NCI-H526 (cell line): ENCODE measurements at places on chromosomes 2 and 18.

DNA sequence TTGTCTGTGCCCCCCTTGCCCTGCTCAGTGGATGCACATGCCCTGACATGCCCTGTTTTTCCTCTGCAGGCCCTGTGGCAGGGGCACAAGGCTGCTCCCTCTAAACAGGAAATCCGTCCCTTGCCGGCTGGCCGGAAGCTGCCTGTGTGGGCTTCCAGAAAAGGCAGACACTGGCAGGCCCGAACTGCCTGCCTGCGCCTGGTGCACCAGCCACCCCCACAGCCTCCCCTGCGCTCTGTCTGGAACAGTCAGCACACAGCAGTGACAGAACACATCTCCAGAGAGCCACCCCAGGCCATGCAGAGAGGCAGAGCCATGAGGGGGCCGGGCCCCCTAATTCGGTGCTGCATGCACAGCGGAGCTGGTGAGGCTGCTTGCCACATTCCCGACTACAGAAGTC is 33.5 kb downstream of the LOXHD1 start:
- DNase-seq: no peak

DNA sequence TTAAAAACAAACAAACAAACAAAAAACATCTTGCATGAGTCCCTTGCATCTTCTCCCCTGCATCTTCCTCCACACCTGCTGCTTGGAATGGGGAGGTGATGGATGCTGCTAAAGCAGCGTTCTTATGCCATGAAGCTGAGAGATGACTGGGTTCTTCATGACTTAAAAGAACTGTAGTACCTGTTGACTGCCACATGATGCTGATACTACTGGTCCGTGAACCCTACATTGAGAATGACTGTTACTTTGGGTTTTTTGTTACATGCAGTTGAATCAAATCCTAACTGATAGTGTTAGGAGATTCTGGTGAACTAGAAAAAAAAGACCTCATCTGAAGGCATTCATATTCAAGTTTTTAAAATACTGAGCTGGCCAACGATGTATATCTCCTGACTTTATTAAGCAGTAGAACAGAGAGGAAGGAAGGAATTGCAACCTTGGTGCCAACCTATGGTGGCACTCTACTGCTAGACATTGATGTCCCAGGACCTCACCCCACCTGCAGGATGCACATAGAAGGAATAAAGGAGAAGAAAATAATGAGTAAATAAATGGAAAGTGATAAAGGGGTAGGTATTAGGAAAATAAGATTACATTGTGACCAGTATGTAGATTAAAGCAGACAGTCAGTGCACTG is 63.2 kb upstream of the SPAG16 start:
- no peak for DNase-seq

GRCh38 chr2:128771401-128771800 is 452.7 kb upstream of the HS6ST1 start:
- no peak for DNase-seq

GRCh38 chr2:26672112-26672817 is 20.3 kb upstream of the KCNK3 start:
- no peak for DNase-seq

DNA sequence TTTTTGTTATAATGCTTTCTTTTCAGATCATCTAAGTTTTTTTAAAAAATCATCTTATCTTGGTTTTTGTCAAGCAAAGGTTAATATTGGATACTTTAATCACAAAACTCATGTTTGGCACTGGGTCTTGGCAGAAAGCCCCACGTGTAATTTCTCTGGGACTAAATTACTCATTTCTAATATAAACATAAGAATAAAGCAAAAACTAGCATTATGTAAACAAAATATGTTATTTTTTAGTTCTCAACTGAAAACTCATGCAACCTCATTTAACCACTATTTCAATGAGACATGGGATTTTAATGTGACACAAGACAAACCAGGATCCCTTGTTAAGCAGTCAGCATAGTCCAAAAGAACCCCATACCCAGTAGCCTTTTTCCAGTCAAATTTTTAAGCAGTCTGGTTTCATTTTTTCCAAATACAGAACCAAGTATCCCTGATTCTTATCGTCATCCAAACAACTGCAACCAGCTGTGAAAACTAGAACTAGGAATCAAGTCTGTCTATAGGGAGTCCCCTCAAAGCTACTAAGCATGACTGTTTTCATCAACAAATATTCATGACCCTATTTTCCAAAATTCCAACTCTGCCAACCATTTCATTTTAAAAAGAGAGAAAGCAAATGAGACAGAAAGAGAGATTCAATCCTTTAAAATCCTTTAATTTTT is 27.1 kb downstream of the PID1 start:
- DNase-seq: no peak

GRCh38 chr18:78927156-78927555 is 52.5 kb upstream of the SALL3 start:
- DNase-seq: no peak

GRCh38 chr18:63237881-63238692 is 81.5 kb downstream of the BCL2 start:
- DNase-seq: no peak

- no peak for DNase-seq
Observed at GRCh38 chr2:177541258-177541991, 148.9 kb downstream of the AGPS start.

DNA sequence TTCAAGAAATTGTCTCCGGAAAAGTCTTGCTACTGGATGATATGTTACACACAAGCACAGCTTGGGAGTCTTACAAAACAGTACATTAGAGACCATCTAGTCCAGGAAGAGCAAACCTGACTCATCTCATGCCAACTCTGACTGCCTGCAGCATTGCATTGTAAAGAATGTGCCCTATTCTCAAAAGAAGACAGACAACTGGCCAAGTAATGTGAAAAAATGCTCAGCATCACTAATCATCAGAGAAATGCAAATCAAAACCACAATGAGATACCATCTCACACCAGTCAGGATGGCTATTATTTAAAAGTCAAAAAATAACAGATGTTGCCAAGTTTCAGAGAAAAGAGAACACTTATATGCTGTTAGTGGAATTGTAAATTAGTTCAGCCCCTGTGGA is 42.7 kb upstream of the GORASP2 start:
- DNase-seq: no peak

DNA sequence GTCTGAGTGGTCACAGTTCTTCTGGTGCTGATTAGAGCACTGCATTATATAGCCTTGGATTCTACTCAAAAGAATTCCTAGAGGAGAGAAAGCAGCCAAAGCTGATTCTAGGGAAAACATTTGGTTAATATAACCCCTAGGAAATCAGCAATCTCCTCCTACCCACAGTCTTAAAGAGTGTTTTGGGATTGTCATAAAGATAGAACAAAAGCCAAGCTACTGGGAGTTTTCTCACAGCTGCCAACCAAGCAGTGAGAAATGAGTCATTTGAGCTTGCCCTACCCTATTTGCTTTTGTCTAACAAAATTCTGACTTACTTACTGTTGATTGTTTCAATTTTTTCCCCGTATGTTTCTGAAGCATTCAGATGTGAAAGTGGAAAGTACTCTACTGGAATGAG is 469.3 kb downstream of the PLCL1 start:
- DNase-seq: no peak

- no peak for DNase-seq
Observed at GRCh38 chr2:15445891-15446562, 115.1 kb downstream of the NBAS start.

GRCh38 chr2:69386360-69386759 is 667 bp downstream of the GFPT1 start:
- no peak for DNase-seq

- no peak for DNase-seq
Observed at GRCh38 chr2:241882091-241882625, 12.6 kb downstream of the RTP5 start.

DNA sequence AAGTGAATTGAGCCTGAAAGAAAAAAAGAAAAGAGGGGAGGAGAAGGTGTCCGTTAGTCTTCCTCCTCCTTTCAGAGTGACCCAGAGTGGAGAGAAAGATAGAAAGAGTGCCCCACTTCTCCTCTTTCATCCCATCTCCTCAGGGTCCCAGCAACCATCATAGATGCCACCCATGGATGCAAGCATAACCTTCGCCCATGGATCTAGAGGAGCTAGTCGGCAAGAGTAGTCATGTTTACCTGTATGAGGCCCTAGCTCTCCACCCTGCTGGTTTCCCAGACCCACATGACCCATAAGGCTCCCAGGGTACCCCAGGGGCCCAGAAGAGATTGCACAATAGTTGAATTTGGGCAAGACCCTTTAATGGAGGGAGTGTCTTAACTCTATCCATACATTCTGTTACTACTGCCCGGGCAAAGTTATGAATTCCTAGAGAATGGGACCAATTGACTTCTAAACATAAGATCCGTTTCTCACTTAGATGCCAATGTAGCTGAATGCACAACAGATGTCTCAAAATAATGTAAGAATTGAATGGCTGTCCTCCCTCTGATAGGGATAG is 56.1 kb upstream of the CDCA7 start:
- no peak for DNase-seq

DNA sequence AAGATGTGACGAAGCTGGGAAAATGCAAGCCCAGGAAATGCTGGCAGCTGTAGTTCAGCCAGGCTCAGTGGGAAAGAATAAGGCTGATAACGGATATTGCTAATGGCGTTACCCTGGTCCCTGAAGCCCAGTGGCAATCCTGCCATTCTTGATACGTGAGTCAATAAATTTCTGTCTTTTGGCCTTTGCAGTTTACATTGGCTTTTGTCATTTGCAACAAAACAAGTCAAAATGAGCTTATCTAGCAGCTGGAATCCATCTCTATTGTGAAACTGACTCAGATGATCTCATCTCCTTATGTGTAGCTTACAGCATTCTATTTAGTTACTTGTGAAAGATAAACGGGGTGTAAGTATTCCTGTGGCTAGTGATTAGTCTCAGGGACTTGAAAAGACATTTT is 43.8 kb downstream of the ARL6IP6 start:
- DNase-seq: no peak

- no peak for DNase-seq
Observed at GRCh38 chr2:108908713-108909070, 80.3 kb downstream of the EDAR start.

DNA sequence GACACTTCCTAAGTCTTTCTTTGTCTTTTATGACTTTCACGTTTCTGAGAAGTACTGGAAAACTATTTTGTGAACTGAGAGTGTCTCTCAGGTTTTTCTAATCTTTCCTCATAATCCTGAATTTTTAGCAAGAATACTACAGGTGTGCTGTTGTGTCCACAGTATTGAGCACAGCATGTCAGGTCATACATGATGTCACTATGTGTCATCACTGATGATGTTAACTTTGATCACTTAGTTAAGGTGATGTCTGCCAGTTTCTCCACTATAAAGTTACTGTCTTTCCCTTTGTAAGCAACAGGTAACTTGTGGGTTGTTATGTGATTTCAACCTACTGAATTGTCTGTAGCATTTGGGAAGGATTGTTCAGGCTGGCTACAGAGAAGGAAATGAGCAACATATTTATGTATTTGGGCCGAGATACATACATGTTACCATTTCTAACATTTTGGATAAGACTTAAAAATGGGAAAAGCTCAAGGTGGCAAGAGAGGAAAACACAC is 11.1 kb downstream of the MATN3 start:
- no peak for DNase-seq

DNA sequence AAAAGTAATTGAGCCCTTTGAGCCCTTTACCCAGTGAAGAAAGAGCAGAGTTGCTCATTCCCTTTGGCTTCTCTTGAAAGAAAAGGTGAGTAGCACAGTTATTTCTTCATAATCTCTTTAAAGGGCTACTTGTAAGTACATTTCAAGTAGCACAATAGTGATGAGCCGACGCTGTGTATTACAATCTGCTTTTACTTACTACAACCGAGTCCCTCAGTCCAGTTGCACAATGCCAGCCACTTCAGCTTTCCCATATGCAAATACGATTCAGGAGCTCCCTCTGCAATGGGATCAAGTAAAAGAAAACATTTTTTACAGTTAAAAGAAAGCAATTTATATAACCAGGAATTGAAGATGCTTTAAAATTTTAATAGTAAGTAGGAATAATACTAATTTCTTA is 868.5 kb downstream of the RNF144A start:
- no peak for DNase-seq

DNA sequence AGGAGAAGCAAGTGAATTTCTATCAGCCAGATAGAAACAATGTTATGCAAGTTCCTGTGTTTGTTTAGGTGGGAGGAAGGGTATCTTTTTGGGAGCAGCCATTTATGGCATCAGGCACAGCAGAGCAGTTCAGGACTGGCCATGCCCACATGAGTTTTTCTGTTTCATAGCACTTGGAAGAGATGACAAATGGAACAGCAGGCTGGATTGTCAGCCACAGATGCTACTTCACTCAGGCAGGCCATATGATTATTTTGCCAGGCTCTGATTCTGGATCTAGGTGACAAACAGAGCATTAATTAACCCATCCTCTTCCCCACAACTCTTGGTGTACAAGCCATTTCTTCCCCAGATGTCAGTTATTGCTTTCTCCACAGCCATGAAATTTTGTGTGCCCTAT is 63.8 kb downstream of the GALNT13 start:
- no peak for DNase-seq
